CD8-positive, alpha-beta memory T cell (primary cell): ENCODE measurements at places on chromosomes 7 and 10. TPM values are rescaled to one million over a fixed set of nuclear protein-coding genes. Genes with fewer than 3 reads are reported as not detected.

GRCh38 chr7:74586258-74587175, 71.0 kb upstream of the GTF2I start:
- H3K36me3 ChIP-seq: no peaks in the 10 kb centered on the region
- no peak overlapping the region for H3K4me3 ChIP-seq
- no peak overlapping the region for H3K27ac ChIP-seq
- H3K4me1 ChIP-seq: no peaks in the 10 kb centered on the region
- H3K27me3 ChIP-seq: no peaks in the 10 kb centered on the region
- DNase-seq: no peak

- no peaks in the 10 kb centered on the region for H3K27me3 ChIP-seq
- H3K36me3 ChIP-seq: no peaks in the 10 kb centered on the region
- no peak overlapping the region for H3K27ac ChIP-seq
- no peak for DNase-seq
These were observed 248.5 kb downstream of the AGMO start for GRCh38 chr7:15313361-15313760.

DNA sequence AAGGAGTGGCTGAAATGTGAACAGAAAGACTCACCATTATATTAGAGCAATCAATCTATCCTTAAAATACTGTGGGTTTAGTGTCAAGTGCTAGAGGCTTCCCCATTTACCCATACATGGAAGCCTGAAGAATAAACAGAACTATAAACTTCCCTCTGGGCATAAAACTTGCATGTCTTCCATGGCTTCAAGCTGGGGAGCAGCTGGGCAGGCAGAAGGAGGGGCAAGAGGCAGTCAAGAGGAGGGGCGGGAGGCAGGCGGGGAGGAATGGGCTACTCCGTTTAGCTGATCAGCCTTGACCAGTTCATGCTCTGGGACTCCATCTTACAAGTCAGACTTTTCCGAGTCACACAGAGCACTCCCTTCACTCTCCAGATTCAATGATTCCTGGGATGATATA, 3.5 kb upstream of the PRSS1 start:
- H3K4me1 ChIP-seq: no peaks in the 10 kb centered on the region
- no peak overlapping the region for H3K27ac ChIP-seq
- H3K36me3 ChIP-seq: no peaks in the 10 kb centered on the region
- DNase-seq: no peak
- no peak overlapping the region for H3K4me3 ChIP-seq
- H3K27me3 ChIP-seq: no peaks in the 10 kb centered on the region

DNA sequence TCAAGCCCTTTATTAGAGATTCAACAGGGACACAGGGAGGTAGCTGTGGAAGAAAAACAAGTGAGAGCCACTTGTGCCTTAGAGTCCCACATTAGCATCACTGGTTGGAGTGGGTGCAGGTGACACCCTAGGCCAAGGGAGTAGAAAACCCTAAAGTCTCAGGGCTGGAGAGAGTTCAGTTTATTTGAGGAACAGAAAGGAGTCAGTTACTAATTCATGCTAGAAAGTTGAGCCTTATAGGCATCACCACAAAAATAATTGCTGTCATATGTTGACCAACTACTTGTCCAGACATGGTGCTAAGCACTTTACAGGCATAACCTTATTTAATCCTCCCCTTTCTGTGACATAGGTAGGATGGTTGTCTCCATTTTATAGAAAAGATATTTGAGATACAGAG, 20.9 kb upstream of the ACSL5 start:
- H3K4me1 ChIP-seq: no peaks in the 10 kb centered on the region
- no peaks in the 10 kb centered on the region for H3K27me3 ChIP-seq
- no peak overlapping the region for H3K27ac ChIP-seq
- DNase-seq: no peak

DNA sequence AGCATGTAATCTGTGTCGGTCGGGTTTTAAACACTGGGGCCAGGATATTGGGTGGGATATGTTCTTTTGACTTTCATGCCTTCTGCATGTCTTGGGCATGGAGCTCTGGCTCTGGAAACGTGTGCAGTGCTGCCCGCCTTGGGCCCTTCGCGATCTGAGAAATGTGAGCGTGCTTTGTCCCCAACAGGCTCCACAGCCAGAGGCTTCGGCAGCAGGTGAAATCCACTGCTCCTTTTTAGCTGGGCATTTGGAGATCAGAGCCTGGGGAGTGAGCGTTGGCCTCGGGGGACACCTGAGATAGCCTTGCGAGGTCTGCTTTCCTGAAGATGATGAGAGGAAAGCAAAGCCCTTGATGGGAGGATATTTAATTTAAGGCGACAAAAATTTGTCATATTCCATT, 137.8 kb downstream of the ACTR3B start:
- no peak for DNase-seq
- H3K27ac ChIP-seq: no peak overlapping the region
- no peaks in the 10 kb centered on the region for H3K27me3 ChIP-seq
- no peak overlapping the region for H3K4me3 ChIP-seq
- H3K4me1 ChIP-seq: no peaks in the 10 kb centered on the region

DNA sequence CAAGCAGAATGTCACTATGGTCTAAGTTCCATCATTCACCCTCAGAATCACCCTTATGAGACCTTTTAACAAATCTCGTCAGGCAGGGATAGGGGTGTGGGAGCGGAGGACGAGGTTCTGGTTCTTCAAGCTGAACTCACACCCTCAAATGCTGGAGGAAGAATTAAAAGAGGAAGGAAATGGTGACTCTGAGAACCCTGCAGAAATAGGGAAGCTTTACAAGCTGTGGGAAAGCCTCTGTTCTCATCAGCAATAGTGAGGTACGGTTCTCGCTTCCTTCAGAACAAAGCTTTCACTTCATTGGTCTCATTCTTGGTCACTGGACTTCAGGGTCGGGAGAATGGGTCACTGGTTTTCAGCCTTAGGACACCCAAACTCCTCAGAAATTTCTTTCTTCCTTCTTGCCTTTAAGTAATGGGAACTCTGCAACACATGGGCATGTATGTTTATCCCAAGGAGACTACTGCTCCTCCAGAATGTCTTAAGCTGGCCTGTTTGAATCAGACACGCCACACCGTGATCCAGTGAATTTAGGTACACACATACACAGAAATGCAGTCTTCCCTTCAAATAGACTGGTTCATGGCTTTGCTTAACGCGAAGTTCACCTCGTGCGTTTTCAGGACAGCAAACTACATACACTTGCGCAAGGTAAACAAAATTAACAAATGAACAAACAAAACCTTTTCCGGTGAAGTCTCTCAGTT, 226.0 kb downstream of the SFMBT2 start:
- peaks cover 11% of the 10 kb centered on the region for H3K36me3 ChIP-seq
- no peaks in the 10 kb centered on the region for H3K27me3 ChIP-seq
- no peak overlapping the region for H3K4me3 ChIP-seq
- peaks cover 12% of the 10 kb centered on the region for H3K4me1 ChIP-seq

DNA sequence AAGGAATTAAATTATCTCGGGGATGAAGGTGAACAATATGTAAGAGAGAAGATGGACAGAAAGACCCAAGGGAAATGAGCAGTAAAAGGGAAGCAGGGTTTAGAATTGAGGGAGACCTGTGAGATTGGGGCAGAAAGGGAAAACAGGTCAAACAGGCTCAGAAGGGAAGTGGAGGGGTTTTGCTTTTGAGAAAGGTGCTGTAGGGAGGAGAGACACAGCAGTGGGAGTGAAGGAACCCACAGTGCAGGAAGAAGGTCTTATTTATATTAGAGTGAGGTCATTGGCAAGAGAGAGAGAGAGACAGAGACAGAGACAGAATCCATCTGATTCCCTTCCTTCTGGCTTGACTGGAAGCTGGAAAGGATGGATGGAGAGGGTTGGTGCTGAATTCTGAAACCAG, 3.5 kb upstream of the TCAF1 start:
- no peak for DNase-seq
- no peak overlapping the region for H3K27ac ChIP-seq
- H3K4me1 ChIP-seq: peaks cover 19% of the 10 kb centered on the region
- no peaks in the 10 kb centered on the region for H3K36me3 ChIP-seq

GRCh38 chr10:73159038-73159648, 8.7 kb downstream of the ECD start:
- no peak overlapping the region for H3K27ac ChIP-seq
- H3K4me3 ChIP-seq: no peak overlapping the region
- DNase-seq: peak; percentile 59
- no peaks in the 10 kb centered on the region for H3K27me3 ChIP-seq

DNA sequence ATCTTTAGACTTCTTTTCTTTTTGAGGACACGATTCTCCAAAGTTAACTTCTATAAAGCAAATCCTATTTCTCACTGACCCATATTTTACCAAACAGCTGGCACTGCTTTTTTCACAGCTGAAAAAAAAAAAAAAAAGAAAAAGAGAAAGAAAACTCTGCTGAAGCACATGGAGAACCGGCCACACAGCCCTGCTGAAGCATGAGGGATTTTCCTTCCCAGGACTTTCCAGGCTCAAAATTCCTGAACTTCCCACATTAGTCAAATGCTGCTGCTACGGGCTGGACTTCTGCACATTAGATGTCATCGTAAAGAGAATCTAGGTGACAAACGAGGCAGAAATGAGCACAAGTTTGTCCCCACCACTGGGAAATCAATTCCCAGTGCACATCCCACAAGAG, 25.2 kb downstream of the HIPK2 start:
- H3K27ac ChIP-seq: no peak overlapping the region
- H3K4me1 ChIP-seq: peaks cover 20% of the 10 kb centered on the region
- no peaks in the 10 kb centered on the region for H3K27me3 ChIP-seq
- no peaks in the 10 kb centered on the region for H3K36me3 ChIP-seq
- DNase-seq: no peak

DNA sequence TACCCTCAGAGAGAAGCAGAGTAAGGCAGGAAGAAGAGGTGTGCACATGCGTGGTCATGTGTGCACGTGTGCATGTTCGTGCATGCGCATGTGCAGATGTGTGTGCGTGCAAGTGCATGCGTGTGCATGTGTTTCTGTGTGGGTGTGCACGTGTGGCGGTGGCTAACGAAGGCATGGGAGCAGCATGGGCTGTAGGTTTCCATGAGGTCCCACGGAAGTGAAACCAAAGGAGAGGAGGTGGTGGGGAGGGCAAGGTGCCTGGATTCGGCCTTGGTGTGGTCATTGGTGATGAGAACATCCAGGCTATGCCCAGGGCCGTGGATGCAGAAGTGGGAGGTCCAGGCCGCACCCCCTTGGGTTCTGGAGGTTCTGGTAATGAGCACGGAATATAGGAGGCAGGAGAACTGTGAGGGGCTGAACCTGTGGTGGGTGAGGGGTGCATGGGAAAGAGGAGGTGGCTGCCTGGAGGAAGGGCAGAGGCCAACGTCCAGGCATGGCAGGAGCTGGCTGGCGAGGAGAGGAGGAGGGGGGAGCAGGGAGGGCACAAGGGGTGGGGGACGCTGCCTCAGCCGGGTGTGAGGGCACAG, 2.4 kb upstream of the INPP5A start:
- H3K4me1 ChIP-seq: peaks cover 27% of the 10 kb centered on the region
- DNase-seq: no peak
- H3K4me3 ChIP-seq: no peak overlapping the region
- H3K36me3 ChIP-seq: no peaks in the 10 kb centered on the region
- H3K27ac ChIP-seq: no peak overlapping the region
- no peaks in the 10 kb centered on the region for H3K27me3 ChIP-seq

GRCh38 chr10:11587722-11588259, 23.7 kb downstream of the USP6NL start:
- no peak overlapping the region for H3K27ac ChIP-seq
- no peak overlapping the region for H3K4me3 ChIP-seq
- no peaks in the 10 kb centered on the region for H3K27me3 ChIP-seq
- H3K36me3 ChIP-seq: no peaks in the 10 kb centered on the region

GRCh38 chr10:14056610-14057332, 274.0 kb downstream of the FRMD4A start:
- H3K27ac ChIP-seq: no peak overlapping the region
- H3K27me3 ChIP-seq: no peaks in the 10 kb centered on the region
- no peaks in the 10 kb centered on the region for H3K36me3 ChIP-seq
- no peaks in the 10 kb centered on the region for H3K4me1 ChIP-seq
- no peak for DNase-seq

GRCh38 chr10:3595736-3596135, 189.3 kb downstream of the KLF6 start:
- H3K4me1 ChIP-seq: no peaks in the 10 kb centered on the region
- H3K27ac ChIP-seq: no peak overlapping the region
- H3K4me3 ChIP-seq: no peak overlapping the region
- no peaks in the 10 kb centered on the region for H3K27me3 ChIP-seq
- DNase-seq: no peak

GRCh38 chr10:6300106-6300783, 97.5 kb downstream of the PFKFB3 start:
- no peaks in the 10 kb centered on the region for H3K36me3 ChIP-seq
- DNase-seq: no peak
- peaks cover 16% of the 10 kb centered on the region for H3K4me1 ChIP-seq
- H3K27me3 ChIP-seq: no peaks in the 10 kb centered on the region
- H3K4me3 ChIP-seq: peak overlapping the region; percentile 0

DNA sequence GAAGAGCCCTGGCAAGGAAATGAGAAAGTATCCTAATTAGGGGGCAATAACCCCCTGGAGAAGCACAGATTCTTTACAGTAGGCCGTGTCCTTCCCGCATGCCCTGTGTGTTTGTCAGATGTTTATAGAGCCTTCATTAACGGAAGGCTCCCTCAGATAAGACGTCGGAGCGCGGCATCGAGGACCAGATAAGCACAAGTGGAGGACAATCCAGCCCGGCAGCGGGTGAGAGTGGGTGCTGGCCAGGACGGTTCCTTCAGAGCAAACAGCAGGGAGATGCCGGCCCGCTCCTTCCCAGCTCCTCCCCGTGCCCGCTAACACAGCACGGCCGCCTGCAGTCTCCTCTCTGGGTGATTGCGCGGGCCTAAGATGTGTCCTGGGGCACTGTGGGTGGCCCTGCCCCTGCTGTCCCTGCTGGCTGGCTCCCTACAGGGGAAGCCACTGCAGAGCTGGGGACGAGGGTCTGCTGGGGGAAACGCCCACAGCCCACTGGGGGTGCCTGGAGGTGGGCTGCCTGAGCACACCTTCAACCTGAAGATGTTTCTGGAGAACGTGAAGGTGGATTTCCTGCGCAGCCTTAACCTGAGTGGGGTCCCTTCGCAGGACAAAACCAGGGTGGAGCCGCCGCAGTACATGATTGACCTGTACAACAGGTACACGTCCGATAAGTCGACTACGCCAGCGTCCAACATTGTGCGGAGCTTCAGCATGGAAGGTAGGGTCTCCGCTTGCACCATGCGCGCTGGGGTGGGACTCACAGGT, at the start of gene GDF2:
Gene GDF2, plus strand, starts transcription at position 155 of the 762 bp plus-strand sequence. Its CDS starts 215 bp downstream, at position 370.
- no peak for DNase-seq
- no peaks in the 10 kb centered on the region for H3K27me3 ChIP-seq
- no peaks in the 10 kb centered on the region for H3K36me3 ChIP-seq
- no peak within 1 kb of the TSS for H3K4me3 ChIP-seq

- H3K27me3 ChIP-seq: no peaks in the 10 kb centered on the region
- peaks cover 9% of the 10 kb centered on the region for H3K4me1 ChIP-seq
- H3K4me3 ChIP-seq: peak overlapping the region; percentile 15
- DNase-seq: no peak
These were observed 166.2 kb upstream of the ASAH2 start for GRCh38 chr10:50417486-50417885.

Gene ELMO1
- total RNA-seq: 74.4 TPM

Gene DDC
- total RNA-seq: not detected

Gene SYT15
- total RNA-seq: 0.69 TPM

Gene RHOBTB1
- total RNA-seq: 0.07 TPM

Gene RET
- 0.24 TPM for total RNA-seq

Gene CCDC146
- total RNA-seq: 1.5 TPM

Gene MEPCE
- 78.8 TPM for total RNA-seq
